Activated T-cell treated with anti-CD3 and anti-CD28 coated beads, Interleukin-2, amount 50 U/mL, for 24 hours (primary cell): ENCODE measurements at places on chromosomes 7 and 10.

DNA sequence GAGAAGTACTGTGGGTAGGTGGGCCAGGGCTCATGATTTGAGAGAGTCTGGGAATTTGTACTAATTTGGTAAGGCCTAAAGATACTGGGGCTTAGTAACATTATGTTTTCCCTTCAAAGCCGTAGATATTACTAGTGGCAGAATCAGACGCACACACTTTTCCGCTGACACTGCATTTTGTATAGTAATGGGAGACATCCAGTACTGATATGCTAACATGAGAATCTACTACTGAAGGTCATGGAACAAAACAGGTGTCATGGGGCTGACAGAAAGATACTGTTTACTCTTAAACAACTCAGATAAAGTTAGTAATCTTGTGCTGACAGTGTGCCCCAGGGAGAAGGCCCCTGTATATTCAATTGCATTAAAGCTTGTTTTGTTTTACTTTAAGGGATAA is 11.1 kb upstream of the GIMAP7 start:
- no peak for DNase-seq

DNA sequence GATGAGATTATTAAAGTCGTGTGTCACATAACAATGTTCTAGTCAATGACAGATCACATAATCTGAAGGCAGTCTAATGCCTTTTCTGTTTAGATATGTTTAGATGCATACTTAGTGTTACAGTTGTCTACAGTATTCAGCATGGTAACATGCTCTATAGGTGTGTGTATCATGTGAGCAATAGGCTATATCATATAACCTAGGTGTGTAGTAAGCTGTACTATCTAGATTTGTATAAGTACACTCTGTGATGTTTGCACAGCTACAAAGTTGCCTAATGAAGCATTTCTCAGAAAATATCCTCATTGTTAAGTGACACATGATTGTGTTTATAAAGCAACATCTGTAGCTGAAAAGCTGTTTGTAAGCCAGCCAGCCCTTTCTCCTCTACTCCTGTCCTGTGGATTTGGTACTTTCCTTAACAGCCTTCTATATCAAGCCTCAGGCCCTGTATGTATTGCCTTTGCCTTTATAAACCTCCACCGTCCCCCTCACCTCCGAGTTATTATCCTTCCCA is 6.3 kb downstream of the HECTD2 start:
- no peak for DNase-seq

GRCh38 chr10:18400201-18400905 is 251.0 kb downstream of the NSUN6 start:
- DNase-seq = no peak

- no peak for DNase-seq
Measured at GRCh38 chr7:55641811-55642210, 69.5 kb upstream of the VOPP1 start.

DNA sequence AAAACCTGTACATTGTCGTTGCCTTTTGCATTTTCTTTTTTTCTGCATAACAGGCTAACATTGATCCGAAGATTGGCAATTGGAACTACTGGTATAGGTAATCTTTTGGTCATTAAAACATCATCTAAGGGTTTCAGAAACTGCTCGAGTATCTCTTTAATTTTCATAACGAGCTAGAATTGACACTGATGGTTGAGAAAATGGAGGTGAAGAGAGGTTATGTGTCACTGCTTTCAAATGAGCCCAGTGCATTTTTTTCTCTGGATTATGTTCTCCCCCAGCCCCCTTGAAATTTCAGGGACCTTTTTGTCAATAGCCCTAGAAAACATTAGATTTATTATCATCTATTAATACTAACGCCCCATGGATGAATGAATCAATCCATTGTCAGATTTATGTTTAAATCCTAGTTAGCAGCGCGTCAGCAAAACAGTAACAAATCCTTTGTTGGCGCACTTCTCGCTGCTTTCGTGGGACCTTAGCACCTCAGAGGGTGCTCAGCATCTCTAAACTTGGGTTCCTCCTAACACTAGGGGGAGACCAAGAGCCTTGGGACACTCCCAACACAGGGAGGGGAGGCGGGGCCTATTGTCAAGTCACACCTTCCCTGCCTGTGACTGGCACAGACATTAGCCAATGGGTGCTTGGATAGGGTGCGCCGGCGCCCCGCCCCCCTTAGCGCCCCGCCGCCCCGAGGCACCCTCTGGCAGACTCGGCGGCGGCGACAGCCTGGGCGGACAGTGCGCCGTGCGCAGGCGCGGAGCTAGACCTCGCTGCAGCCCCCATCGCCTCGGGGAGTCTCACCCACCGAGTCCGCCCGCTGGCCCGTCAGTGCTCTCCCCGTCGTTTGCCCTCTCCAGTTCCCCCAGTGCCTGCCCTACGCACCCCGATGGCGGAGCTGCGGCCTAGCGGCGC is at the start of gene SUFU:
Gene SUFU (plus strand): TSS at position 709 of the 915 bp plus-strand sequence. CDS start 181 bp downstream, at position 890.
- peak; percentile 99 for DNase-seq

GRCh38 chr7:110852156-110852940 is 238.6 kb upstream of the LRRN3 start:
- no peak for DNase-seq

DNA sequence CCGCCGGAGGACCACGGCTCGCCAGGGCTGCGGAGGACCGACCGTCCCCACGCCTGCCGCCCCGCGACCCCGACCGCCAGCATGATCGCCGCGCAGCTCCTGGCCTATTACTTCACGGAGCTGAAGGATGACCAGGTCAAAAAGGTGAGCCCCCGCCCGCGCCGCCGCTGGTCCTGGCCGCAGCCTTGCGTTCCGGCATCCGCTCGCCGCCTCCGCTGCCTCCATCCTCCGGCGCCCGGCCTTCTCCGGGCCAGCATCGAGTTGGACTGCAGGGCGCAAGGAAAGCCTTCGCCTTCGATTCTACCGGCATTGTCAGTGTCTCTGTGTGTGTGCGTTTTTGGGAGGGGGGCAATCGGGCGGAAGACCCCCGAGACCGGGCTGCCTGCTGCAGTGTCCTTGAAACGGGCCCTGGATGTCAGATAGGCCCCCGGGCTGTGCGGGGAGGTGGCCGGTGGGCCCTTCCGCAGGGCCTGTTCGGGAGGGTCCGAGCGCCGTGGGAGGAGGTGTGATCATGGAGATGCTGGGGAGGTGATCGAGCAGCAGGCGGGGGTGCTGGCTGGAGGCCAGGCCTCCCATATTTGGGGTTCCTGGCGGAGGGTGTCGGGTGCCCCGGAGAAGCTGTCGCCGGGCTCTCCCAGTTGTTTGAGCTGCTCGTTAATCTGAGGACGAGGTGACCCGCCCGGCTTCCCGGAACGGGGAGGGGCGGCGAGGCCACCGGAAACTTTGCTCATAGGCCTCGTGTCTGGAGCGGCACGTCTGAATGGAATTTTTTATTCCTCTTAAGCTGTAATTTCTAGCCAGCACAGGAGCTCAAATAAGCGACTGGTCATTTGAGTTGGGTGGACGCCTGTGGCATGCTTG is 40.8 kb downstream of the HK1 start:
- DNase-seq = peak; percentile 84

GRCh38 chr7:91330191-91330808 is 66.1 kb downstream of the FZD1 start:
- no peak for DNase-seq

DNA sequence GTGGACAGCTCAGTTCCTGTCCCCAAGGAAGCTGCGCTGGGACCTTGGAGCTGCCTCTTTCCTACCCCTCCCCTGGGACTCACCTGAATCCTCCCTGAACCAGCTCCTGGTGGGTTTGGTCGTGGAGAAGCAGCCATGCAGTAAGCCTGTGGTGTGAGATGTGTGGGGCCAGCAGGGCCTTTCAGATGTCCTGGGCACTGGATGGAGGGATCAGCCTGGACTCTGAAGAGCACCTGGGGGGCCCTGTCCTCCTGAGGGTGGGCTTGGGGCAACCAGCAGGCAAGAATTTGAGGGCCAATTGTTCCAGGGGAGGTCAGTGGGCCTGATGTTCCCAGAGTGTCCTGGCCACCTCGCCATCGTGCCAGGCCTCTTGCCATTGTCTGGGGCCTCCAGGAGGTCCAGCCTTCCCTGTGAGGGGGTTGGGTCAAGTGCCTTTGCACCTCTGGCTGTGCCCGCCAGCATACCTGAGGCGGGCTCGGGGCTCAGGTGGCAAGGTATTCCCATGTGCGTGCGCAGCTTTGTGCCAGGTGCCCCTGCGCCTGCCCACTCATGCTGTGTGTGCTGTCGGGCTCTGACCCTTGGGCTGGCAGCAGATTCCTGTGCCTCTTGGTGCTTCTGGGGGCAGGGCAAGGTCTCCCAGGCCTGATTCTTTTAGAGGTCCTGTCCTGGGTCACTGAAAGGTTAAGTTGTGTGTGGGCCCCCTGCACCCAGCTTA is 7.3 kb downstream of the TRIM8 start:
- DNase-seq = no peak

DNA sequence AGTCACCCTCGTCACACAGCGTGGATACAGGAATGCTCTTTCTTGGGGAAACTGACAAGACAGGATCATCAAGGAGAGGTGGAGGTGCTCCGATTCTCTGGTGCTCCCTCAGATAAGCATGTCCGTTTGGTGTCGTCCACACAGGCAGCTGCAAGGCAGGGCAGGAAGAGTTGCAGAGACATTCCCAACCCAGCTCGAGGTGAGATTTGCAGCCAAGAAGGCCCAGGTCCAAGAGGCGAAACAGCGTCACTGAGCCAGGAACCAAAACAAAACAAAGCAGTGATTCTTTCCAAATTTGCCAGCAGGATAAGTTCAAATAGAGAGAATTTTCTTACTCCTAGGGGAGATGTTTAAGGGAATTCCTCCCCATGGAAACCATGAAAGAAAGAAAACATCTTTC is 386.5 kb upstream of the PFKP start:
- DNase-seq = no peak

GRCh38 chr7:102836191-102836919 is 76.4 kb upstream of the LRRC17 start:
- no peak for DNase-seq

- DNase-seq = no peak
Measured at GRCh38 chr7:137928626-137929025, 73.3 kb downstream of the CREB3L2 start.

GRCh38 chr7:24201226-24201625 is 82.8 kb upstream of the NPY start:
- DNase-seq = no peak

GRCh38 chr7:93092757-93093370 is 24.9 kb downstream of the SAMD9 start:
- no peak for DNase-seq
